Stimulated activated CD8-positive, alpha-beta memory T cell treated with anti-CD3 and anti-CD28 coated beads, Interleukin-4, amount 100 ng/mL, for 1 hour (primary cell): ENCODE measurements at places on chromosomes 16 and 17.

DNA sequence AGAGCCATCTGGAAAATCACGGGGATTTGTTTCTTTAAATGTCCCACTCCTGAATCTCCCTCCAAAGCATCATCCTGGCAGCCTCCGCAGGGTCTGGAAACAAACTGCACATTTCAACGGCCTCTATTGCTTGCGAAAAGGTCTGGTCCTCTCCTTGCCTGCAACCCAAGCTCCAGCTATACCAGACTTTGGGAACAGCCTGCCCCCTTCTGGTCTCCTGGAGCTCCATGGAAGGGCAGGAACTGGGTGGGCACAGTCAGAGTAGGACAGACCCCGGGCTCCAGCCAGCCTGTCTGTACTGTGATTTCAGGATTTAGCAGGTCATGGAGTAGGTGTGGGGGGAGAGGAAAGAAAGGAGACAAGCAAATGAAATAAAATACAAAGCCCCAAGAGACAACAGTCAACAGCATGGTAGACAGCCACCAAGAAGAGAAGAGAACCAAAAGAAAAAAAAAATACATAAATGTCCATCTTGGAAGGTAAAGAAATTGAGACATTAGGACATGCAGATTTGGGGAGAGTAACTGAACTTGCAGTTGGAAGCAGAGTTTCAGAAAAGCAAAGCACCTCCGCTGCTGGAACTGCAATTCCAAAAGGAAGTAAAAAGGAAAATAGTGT, 2.7 kb downstream of the XYLT1 start:
- no peak for DNase-seq

GRCh38 chr16:88282564-88283395, 100.0 kb upstream of the ZNF469 start:
- DNase-seq: no peak

DNA sequence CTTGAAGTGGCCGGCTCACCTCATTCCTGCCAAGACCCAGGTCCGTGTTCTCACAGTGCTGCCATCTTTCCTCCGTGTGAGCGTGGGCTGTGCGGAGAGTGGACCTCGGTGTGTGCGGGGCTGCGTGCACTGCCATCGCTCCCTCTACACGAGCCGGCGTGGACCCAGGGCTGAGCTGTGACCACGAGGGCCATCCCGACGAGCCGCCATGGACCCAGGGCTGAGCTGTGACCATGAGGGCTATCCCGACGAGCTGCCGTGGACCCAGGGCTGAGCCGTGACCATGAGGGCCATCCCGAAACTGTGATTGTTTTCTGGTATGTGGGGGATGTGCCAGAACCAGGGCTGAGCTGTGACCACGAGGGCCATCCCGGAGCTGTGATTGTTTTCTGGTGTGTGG, 8.9 kb upstream of the MVD start:
- DNase-seq: no peak

DNA sequence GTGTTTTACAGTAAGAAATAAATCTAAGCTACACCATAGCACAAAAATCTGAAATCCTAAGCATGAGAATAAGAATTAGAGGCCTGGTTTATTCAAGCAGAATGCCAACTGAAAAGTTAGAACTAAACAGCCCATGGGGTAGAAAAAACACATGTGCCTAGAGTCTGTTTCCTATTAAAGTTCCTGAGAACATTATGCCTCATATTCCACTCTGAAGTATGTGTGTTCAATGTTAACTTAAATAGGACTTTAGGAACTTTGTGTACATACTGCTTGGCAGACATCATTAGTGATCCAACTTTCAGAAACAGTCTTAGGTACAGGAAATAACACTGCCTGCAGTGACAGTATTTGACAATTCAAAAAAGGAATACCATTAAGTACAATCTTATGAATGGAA, 18.2 kb downstream of the HEATR6 start:
- no peak for DNase-seq

DNA sequence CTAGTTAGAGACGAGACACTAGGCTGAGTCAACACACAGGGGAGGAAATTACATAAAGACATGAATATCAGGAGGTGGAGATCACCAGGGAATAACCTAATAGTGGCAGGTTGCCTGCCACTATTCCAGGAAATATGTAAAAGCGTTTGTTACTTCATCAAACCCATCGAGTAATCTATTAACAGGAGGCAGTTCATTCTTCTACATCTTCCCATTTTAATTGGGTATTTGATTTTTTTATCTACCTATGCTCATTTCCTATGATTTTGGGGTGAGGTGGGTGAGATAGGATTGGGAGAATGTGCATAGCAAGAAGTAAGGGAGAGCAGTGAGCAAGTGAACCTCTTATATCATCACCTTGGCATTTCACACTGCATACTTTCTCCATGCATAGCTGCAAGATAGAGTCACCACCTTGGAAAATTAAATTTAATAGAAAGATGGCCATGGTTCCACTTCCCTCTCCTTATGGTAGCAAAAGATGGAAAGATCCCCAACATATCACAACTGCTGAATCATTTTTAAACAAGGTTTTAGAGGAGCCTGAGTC, 312.2 kb downstream of the TMEM114 start:
- DNase-seq: no peak

DNA sequence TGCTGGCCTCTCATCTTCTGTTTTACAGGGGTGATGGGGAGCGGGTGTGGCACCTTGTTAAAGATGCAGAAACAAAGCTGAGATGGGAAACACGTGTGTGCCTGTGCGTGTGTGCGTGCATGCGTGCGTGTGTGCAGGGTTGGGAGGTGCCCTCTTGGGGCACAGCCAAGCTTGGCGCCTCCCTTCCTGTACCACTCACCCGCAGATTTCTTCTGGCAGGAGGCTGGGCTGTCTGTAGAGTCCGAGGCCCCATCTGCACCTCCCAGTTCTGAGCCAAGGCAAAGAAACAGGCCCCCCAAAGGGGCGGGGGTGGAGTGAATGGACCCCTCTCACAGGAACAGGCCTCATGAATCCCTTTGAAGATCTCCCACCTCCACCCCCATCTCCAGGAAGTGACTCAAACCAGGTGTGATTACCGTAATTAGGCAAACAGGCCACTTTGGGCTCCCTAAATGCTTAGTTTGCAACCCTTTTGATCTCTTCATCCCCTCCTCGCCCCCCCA, 20.9 kb downstream of the TNS4 start:
- DNase-seq: peak; percentile 37

DNA sequence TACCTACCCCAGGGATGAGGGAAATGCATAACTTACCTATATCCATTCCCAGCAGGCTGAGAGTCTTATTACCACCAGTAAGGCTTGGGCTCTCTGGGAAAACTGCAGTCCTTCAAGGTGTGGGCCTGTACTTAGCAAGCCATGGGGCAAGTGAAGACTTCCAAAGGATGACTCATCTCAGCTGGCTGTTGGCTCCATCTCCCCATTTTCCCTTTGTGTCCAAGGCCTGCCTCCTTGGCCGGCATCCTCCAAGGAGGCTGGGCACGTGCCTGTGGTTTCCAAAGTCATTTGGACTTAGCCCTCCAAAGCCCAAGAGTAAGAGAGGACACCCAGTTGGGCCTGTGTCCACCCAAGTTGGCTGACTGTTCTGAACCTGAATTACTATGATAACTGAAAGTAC, 89.8 kb downstream of the TMEM100 start:
- DNase-seq: no peak

DNA sequence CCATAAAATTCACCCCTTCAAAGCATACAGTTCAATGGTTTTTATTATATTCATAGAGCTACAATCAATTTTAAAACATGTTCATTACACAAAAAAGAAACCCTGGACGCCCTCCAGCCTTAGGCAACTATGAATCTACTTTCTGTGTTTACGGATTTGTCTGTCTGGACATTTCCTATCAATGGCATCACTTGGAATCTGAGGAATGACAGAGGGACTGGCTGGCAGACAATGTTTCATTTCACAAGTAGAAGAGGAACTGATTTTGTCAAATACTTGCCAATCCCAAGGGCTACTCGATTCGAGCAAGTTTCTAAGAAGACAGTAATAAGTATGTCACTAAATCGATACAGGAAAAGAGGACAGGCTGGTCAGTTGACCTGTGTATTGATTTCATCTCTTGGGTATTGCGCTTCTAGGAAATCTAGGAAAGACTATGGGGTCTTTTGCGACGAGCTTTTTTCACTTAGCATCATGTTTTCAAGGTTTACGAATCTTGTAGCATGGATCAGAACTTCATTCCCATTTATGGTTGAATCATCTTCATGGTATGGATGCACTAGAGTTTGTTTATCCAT, 56.6 kb downstream of the RGS9 start:
- no peak for DNase-seq

DNA sequence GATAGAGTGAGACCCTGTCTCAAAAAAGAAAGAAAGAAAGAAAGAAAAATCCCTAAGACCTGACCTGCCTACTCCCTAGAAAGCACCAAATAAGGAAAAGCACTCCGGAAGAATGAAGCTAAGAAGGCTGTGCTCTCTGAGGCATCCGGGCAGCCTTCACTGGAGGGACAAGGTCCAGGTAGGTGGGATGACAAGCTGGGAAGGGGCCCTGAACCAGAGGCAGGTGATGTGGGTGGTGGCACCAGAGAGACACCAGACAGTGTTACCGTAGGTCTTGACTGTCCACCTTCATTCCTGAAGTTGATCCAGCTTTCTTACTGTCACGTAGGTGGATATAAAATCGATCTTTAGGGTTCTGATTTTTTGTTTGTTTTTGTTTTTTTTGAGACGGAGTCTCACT, 26.3 kb downstream of the SMTNL2 start:
- no peak for DNase-seq

DNA sequence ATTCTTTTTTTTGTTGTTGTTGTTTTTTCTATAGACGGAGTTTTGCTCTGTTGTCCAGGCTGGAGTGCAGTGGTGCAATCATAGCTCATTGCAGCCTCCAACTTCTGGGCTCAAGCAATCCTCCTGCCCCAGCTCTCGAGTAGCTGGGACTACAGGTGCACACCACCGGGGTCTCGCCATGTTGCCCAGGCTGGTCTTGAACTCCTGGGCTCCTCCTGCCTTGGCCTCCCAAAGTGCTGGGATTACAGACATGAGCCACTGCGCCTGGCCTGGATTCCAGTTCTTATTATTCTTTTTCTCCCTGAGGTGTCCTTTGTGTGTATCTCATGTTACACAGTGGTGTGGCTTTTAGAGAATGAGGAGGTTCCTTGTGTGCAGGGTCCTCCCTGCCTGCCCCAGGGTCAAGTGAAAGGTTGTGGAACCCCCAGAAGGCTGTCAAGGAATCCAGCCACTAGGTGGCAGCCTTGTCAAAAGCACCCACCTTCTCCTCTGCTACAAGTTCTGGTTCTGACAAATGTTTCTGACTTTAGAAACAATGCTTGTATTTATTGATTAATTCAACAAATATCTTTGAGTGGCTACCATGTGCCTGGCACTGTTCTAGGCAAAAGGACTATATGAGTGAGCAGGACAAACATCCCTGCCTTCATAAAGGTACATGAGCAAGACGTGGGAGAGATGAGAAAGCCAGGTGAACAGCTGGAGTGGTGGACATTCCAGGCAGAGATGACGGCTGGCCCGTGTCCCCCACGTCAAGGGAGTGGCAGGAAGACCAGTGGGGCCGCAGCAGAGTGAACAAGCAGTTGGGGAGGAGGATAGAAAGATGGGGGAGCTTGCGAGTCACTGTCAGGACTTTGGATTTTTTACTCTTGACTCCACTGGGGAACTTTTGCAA, 112.4 kb downstream of the SPECC1 start:
- peak; percentile 18 for DNase-seq

- no peak for DNase-seq
Measured at GRCh38 chr16:79543219-79543618, 57.3 kb downstream of the MAF start.

GRCh38 chr16:86727131-86727530, 148.8 kb downstream of the FOXL1 start:
- DNase-seq: no peak

- no peak for DNase-seq
Measured at GRCh38 chr16:10253409-10253808, 71.2 kb upstream of the GRIN2A start.
